CD4-positive, alpha-beta T cell treated with Interleukin-10 for 1 hour (primary cell): ENCODE measurements at places on chromosomes 6 and 20.
A peak's percentile ranks its signal among the peaks of the same experiment; 100 is the strongest.

- DNase-seq = no peak
Observed at GRCh38 chr20:31718952-31719643, 3.6 kb downstream of the BCL2L1 start.

DNA sequence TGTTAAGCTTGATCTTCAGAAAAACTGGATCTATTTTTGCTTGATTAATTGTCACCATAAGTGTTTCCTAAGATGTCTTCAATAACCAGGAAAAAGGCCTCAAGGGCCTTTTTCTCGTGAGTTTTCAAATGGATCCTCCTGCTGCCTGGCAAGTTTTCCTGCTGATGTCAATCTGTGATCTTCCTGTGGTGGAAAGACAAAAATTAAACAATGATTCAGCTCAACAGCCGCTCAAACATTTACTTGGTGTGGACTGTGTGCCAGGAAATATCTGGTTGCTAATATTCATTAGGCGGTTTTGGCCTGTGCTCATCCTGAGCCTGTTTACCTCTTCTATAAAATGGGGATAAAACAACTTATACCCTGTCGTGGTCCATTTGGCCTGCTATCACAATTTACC lies 35.4 kb upstream of the SSTR4 start:
- no peak for DNase-seq

DNA sequence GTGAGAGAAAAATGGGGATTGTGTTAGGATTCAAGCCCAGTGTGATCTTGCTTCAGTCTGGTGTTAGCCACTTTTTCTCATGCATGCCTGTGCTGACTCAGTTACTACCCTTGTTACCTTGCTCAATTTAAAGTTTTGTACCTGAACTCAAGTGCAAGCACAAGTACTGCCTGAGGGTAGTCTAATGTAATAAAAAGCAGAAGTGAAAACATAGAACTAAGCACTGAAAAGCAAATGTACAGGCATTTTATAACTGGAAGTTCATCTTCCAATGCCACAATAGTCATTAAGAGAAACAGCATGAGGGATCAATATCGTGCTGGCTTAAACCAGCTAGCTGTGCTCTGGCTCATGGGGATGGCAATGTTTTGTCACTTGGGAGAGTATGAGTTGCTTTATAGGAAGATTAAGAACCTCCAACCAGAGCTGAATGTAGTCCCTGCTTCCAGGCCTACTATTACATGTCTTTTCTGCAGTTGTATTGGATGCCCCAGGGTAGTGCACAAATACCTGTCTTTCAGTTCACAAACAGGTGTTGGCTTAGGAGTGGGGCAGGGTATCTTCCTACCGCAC lies 48.7 kb downstream of the SLC35F1 start:
- no peak for DNase-seq

DNA sequence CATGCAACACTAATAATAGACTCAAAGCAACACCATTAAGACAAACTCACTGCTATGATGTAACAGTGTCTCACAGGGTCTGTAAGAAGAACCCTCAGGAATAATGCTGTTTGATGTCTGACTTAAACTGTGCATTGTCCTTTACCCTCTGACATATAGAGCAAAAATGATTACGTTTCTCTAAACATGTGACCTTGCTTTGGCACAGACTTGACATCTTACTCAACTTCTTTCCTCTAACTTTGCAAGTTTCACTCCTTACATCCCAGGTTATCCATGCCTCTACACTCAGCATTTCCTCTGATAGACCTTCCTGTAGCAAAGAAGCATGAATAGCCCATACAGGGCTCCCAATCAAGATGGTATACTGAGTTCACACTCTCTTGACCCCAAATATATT lies 252.7 kb downstream of the UST start:
- no peak for DNase-seq

DNA sequence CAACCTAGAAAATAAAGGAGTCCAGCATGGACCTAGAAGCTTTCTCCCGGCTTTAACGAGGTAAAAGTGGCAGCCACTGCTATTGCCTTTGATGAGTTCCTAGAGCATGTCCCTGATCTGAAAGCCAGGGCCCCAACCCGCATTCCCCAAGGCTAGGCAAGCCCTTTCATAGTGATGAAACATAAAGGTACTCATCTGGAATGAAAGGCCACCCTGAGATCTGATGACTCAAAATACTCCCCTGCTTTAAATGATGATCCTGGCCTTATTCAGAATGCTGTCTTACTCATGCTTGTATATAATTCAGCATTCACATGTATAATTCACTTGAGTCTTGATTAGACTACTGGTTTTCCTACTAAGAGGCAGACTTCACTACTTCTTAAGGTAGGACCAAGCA lies 21.3 kb downstream of the TTPAL start:
- DNase-seq = no peak

- DNase-seq = no peak
Observed at GRCh38 chr6:34657037-34657306, 39.6 kb downstream of the ILRUN start.

DNA sequence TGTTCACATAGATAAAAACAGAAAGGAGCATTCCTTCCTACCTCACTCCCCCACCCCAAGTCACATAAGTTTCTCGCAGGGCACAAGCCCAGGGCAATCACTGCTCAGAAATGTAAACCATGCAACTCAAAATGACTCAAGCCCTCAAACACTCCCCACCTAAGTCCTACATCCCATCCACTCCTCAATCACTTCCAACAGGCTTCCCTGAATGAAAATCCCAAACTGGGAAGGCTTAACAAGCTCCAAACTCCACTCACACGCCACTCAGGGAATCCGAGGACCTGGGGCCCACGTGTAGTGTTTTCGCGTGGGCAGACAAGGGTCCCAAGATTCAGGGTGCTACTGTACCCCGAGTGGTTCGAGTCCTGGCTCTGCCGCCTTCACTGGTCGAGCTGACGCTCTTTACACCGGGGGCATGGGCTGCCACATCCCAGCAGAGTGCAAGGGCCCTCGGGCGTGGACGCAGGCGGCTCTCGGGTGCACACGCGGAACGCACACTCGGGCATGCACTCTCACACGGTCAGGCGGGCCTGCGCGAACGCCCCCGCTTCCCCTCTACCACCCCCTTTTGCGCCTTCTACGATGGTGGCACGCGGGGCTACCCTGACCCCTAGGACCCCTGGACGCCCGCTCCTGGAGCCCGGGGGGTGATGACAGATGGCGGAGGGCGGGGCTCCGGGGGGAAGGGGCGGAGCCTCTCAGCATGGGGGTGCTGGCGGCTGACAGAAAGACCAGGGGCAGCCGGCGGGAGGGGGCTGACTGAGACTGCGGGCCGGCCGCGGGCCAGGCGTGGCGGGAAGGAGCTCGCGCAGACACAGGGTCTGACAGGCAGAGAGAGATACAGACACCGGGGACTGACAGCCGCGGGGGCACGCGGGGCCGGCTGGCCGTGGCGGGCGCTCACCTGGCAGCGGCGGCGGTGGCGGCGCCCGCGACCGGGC lies 657 bp downstream of the ZHX3 start:
- peak; percentile 81 for DNase-seq

DNA sequence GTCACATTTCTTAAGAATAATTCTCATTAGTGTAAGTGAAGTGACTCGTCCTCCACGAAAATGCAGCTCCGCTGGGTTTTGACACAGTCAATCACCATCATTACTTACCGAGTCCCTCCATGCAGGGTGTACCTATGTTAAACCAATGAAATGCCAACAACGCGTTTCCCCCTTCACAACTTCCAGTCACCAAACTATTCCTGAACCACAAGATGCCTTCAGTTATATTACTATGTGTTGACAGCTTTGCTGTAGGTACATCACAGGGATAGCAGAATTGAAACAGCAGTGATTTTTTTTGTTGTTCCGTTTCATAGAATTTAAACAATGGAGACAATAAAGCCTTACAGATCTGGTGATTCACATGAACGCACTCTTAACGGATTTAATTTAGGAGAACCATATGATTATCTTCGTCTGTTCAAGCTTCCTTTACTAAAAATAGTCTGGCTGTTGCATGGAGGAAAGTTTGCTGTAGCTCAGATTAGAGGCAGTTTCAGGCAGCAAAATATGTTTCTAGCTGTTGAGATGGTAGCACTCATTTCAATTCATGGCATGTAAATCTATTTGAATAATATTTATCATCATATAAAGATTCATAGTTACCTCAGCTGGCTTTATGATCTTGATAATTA lies 652.8 kb downstream of the PRKN start:
- DNase-seq = no peak

DNA sequence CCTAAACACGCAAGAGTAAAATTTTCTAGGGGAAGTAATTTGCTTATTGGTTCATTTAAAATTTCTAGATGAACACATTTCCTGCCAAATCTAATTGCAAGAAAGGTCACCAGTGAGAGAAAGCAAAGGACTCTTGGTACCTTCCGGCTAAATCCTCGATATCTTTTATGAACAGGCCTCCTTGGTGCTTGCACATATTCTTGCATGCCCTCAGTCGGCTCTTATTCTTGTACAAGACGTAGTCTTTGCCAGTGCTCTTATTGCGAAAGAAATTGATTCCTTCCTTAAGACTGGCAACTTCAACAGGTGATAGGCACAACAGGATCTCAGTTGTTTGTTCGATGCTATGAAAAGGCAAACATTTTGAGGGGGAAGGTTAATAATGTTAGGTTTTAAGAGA lies 141.7 kb upstream of the CARMIL1 start:
- peak; percentile 39 for DNase-seq

DNA sequence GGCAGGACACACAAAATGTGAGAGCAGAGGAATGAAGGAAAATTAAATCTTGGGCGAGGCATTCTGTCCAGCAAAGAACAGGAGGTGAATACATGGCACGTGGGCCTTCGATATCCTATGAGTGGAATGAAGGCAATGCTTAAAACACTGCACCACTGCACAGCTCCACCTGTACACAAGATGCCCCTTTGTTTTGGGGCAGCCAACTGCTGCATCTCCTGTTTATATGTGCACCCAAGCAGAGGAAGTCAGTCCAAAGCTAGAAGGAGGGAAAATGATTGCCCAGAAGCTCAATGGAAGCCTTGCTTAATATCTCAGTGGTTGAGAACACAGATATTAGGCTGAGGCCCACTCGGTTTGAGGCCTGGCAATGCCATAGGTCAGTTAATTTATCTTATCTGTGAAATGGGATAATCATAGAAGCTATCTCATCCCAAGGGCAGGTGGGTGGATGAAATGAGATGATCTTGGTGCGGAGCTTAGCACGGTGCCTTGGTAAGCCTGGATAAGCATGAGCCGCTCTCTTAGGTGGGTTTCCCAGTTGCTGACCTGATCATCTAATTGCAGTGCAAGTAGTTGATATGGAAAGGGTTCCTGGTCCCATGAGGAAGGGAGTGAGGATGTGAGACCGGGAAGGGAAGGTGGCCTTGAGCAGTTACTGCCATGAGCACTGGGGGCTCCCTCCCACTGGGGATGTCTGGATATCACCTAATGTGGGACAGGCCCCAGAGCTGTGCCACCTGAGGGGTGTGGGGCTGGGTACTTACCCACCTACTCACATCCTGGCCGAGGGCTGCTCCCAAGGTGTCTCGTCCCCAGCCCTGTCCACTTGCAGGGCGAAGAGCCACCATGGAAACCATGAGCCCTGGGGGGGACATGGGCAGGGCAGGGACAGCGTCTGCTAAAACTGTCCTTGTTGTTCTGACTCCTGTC lies 9.9 kb downstream of the BANF2 start:
- no peak for DNase-seq

GRCh38 chr6:158373214-158373613 lies 60.9 kb downstream of the TULP4 start:
- no peak for DNase-seq

DNA sequence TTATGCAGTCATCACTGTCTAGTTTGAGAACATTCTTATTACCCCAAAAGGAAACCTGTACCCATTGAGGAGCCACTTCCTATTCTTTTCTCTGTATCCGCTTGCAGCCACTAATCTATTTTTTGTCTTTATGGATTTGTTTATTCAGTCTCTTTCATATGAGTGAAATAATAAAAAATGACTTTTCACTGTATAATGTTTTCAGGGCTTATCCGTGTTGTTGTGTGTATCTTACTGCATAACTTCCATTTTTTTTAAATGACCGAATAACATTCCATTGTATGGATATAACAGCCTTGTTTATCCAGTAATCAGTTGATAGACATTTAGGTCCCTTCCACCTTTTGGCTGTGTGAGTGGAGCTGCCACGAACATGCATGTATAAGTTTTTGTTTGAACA lies 86.6 kb downstream of the ZFAND3 start:
- DNase-seq = no peak

GRCh38 chr6:21856844-21857243 lies 263.3 kb downstream of the SOX4 start:
- no peak for DNase-seq

GRCh38 chr20:61727761-61728160 lies 337.9 kb downstream of the TAF4 start:
- no peak for DNase-seq

GRCh38 chr6:166707045-166707444 lies 80.0 kb upstream of the RPS6KA2 start:
- DNase-seq = no peak

GRCh38 chr6:140538926-140539325 lies 1164.5 kb upstream of the CITED2 start:
- no peak for DNase-seq

DNA sequence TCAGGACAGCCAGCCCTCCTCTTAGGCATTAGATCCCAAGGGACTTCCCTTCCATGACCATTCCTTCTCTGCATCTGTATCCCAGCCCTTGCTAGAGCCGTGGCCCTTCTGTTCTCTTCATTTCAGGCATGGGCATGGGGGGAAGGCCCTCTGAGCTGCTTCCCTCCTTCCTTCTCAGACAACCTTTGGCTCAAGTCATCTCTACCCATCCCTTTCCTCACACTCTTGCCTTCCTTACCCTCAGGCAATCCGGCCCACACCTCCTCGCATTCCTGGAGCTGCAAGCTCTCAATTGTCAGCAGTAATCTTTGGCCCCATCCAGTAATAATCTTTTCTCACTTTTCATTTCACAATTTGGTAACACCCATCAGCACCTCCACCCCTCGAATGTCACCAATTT lies 426.9 kb upstream of the JARID2 start:
- DNase-seq = no peak

GRCh38 chr20:47334022-47334551 lies 22.4 kb downstream of the ZMYND8 start:
- DNase-seq = no peak

GRCh38 chr6:116100419-116101301 lies at the start of gene NT5DC1:
TSS of gene NT5DC1 (plus strand) at chr6:116100853. CDS start at chr6:116100931, 78 bp downstream.
- peak; percentile 84 for DNase-seq

GRCh38 chr6:74568861-74569260 lies 637.0 kb downstream of the COL12A1 start:
- DNase-seq = no peak

- DNase-seq = no peak
Observed at GRCh38 chr20:60160451-60161145, 202.4 kb downstream of the CDH26 start.

- DNase-seq = no peak
Observed at GRCh38 chr6:155187106-155187505, 76.7 kb upstream of the CLDN20 start.

GRCh38 chr6:84772428-84773132 lies 8.2 kb upstream of the TBX18 start:
- no peak for DNase-seq

- DNase-seq = peak; percentile 82
Observed at GRCh38 chr6:156780102-156780641, 3.0 kb downstream of the ARID1B start.

DNA sequence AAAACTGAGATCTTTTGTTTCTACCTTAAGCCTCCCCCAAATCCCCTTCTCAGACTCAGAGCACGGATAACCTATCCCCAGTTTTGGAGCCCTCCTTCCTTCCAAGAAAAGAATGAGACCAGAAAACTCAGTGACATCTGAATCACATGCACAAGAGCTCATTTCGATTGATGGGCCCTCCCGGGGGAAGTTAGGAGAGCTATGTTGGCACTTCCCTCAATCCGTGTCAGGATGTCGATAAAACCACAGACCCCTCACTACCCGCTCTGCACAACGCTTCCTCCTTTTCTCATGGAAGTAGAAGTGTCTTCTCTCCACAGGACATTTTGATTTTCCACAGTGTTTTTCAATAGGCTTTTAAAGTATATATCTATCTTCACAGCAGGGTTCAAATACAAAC lies 332.4 kb downstream of the HACE1 start:
- DNase-seq = no peak
